ENCODE measurements at places on chromosomes 13 and 19.

GRCh38 chr13:30191491-30192100 is 115.8 kb downstream of the KATNAL1 start:
- DNase-seq = no peak

DNA sequence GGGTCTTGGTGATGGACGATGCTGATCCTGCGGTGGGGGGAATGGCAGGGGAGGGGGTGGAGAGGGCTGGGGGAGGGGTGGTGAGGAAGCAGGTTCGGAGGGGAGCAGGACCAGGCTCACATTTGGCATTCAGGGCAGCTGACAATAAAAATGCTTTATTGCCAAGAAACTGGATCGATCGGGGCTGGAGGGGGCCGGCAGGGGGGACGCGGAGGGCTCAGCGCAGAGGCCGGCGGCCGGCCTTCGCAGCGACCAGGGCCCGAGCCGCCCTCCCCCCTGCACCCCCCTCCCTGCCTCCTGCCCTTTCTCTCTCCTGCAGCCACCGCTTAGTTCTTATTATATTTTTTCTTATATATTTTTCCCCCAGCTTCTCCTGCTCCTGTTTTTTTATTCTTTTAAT is 18.1 kb upstream of the POU2F2 start:
- no peak for DNase-seq

GRCh38 chr19:51417107-51417809 is at the start of gene SIGLEC10:
TSS of gene SIGLEC10 (minus strand) at chr19:51417642. CDS start at chr19:51417581, 61 bp downstream.
- DNase-seq = no peak

GRCh38 chr19:58317476-58318072 is 9.2 kb upstream of the ZSCAN22 start:
- no peak for DNase-seq

DNA sequence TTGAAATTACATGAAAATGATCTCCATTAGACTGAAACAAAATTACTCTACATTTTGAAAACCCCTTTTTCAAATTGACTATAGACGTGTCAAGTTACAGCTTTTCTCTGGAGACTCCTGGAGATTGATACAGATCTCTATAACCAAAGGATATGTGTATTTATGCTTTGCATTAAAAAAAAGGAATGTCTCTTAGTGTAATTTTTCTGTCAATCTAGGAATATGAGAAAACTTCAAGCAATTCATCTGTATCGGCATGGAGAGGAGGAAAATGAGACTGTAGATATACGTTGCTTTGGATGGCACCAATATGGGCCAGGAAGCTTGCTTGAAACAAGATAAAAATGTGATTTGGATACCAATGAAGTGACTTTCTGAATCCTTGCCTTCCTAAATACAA is 286.6 kb downstream of the PCDH9 start:
- no peak for DNase-seq

DNA sequence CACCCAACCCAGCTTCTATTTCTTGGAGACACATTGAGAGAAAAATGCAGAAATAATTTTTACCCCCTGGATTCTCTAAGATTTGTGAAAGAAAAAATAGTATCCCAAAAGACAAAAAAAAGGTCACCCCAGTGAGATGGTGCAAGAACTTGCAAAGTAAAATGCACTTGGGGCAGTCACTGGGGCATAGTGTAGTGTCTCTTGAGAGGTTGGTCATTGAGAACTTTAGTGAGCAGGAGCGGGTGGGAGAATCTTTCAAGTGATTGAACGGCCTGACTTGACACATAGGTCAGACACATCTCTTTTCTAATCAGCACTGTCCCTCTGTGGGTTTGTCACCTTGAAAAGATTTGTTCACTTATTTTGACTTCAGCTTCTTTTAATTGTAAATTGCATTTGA is 2.4 kb downstream of the ZNF85 start:
- no peak for DNase-seq

- no peak for DNase-seq
Observed at GRCh38 chr19:33445442-33446329, 72.2 kb downstream of the CEBPG start.

- DNase-seq = no peak
Observed at GRCh38 chr13:69274231-69274630, 833.4 kb upstream of the ATXN8OS start.
